ENCODE measurements at places on chromosomes 4 and X.

DNA sequence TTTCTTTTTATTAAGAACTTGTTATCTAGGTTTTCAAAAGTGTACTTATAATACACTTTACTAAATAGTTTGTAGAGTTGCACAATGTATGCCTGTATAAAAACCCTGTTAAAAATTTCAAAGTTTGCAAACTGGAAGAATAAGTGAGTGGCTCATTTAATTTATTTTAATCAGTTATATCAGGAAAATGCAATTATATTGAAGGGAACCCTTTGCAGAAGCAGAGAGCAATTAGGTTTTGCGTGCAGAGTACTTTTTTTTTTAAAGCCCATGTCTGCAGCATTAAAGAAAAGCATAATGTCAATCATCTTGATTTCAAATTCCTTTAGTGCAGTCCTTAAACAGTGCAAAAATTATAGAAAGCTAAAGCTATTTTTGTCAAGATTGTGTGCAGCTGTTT, 271.3 kb upstream of the LDB2 start:
- DNase-seq, result no peak

GRCh38 chr4:159455675-159456237, 352.9 kb downstream of the RAPGEF2 start:
- no peak for DNase-seq

DNA sequence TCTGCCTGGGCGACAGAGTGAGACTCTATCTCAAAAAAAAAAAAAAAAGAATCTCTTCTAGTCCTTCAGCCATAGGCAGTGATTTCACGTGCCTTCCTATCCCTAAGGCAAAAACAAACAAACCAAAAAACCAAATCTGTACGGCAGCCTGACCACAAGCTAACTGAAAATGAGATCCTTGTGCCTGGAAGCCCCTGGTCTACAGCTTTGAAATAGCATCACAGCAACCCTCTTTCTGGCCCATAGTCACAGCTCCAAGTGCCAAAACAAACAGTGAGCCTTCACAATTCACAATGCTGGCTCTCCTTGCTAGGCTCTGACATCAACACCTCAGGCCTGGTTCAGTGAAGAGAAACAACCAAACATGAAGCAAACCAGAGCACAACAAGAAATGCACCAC, 46.1 kb downstream of the TMEM150C start:
- no peak for DNase-seq

DNA sequence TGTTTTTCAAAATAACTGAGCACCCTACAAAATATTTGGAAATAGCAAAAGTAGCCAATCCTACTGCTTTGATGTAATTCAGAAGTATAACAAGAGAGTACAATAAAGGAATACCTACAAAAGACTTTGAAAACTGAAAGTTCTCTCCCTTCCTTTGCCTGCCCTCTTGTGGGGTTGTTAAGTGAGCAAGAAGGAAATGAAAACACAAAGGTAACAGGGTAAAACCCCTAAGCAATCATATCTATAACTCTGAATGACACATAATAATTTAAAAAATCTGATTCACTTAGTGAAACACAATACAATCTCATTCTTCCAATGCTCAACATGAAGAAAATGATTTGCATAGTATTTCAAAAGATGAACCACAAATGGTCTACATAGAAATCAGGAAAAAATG, 98.2 kb downstream of the FRYL start:
- peak; percentile 7 for DNase-seq

- DNase-seq, result no peak
Observed at GRCh38 chr4:176762661-176763308, 29.9 kb downstream of the VEGFC start.

GRCh38 chr4:87281603-87282002, 41.1 kb downstream of the HSD17B13 start:
- DNase-seq, result no peak
